ENCODE measurements at places on chromosomes 5 and 9. TPM values are rescaled to one million over a fixed set of nuclear protein-coding genes. Genes with fewer than 3 reads are reported as not detected.

Gene NR4A3
- 4.7 TPM for total RNA-seq

Gene NXNL2
- 0.72 TPM for total RNA-seq

Gene TLE4
- 27.8 TPM for total RNA-seq

Gene SCGB3A2
- 5.8 TPM for total RNA-seq

Gene ABO
- total RNA-seq = 1.4 TPM

Gene PCDHGB2
- 4.2 TPM for total RNA-seq

Gene CFAP90
- not detected for total RNA-seq

Gene FCN2
- not detected for total RNA-seq

Gene AMACR
- 10.3 TPM for total RNA-seq

Gene IRGM
- not detected for total RNA-seq

Gene ARL14EPL
- not detected for total RNA-seq

Gene SHOC1
- not detected for total RNA-seq

Gene PTGER4
- total RNA-seq = 14.0 TPM

Measured in tongue (tissue), 3 donors.